ENCODE measurements at places on chromosomes 7 and 10. TPM values are rescaled to one million over a fixed set of nuclear protein-coding genes. Genes with fewer than 3 reads are reported as not detected.

DNA sequence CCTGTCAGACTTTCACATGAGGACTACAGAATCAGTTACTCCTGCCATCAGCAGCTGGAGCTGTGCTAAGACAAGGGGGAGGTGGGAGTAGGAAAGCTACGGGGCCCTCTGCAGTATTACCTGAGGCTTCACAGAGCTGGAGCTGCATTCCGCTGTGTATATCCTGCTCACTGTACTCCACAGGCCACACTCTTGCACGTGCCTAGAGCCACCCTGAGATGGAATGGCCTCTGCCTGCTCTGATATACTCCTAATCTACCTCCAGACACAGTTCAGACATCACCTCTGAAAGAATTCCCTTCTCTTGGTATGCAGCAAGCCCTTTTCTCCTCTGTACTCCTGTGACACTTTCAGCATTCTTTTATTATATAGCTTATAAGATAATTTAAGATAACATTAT is 34.8 kb downstream of the TRDMT1 start:
- DNase-seq, result no peak

- peak; percentile 87 for DNase-seq
Measured at GRCh38 chr7:150898475-150899011, 46.2 kb downstream of the AOC1 start.

DNA sequence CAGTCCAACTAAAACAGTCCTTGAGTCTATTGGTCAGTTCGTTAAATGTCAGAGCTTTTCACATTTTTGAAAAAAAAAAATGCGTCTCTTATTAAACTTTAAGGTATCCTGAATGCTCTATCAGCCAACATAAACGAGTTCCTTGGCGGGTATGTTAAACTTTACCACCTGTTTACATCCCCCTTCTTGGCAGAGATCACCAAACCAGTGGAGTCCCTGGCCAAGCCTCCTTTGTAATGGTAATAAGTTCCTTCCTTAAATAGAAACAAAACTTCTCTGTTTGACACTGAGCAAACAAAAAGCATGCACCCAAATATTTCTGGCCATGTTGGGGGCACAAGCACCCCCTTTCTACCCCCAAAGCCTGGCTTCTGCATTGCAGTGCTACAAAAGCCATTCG is 3.2 kb downstream of the TRIL start:
- no peak for DNase-seq

The CFAP43 gene
- total RNA-seq, result 12.9 TPM

The GNG11 gene
- 23.2 TPM for total RNA-seq

- DNase-seq, result no peak
Measured at GRCh38 chr10:87864496-87865059, 1.2 kb downstream of the PTEN start.

DNA sequence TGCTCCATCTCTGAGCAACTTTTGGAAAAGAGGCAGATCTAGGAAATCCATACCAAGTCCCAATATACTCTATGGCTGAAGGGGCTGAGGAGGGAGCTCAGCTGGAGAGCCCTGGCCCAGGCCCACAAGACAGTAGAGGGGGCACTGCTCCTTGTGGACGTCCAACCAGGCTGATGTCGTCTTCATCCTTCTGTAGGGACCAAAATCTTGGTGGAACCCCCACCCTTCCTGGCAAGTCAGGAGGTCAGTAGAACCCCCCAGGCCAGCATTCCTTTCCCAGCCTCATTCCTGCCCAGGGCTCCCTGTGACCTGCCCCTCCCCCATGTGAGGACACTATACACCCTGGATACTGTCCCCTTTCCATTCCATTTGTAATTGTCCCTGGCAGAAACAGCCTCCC is 152.0 kb downstream of the PLXNA4 start:
- DNase-seq, result no peak

The CALHM1 gene
- 0.15 TPM for total RNA-seq

The ZNF37A gene
- 16.6 TPM for total RNA-seq

DNA sequence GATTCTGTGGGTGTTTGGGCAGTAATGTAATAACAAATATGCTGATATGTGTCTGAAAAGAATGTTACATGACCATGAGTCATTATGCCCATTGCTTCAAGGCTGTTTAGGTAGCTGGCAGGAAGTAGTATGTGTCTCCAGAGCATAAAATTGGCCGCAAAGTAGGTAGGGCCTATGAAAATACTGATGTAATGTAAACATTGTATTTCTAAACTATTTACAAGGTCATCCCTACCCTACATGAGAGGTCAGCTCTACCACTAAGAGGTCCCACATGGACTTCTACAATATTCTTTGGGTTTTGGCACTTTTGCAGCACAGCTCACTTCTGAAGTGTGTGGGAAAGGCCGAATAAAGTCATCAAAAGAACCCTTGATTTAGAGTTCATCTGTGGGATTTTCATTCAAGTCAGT is 301.9 kb downstream of the AHR start:
- no peak for DNase-seq

DNA sequence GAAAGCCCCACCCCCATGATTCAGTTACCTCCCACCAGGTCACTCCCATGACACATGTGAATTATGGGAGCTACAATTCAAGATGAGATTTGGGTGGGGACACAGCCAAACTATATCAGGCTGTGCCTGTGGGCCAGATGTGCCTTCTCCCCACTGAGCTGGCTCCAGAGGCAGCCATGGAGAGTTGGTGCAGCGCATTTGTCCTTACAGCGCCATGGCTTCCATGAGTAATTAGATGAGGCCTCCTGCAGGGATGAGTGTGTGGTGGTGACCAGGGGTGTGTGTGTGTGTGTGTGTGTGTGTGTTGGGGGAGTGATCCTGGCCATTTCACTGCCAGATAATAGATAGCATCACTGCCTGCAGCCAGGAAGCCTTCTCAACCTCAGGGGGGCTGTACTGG is 94.6 kb downstream of the FANK1 start:
- DNase-seq, result no peak

Measured in lower lobe of right lung (tissue), 2 donors.